Keratinocyte (primary cell): ENCODE measurements at places on chromosomes 6 and 20.

GRCh38 chr20:31551163-31552081, 37.2 kb downstream of the HM13 start:
- peaks cover 43% of the 10 kb centered on the region for H3K36me3 ChIP-seq
- no peaks in the 10 kb centered on the region for H3K27me3 ChIP-seq
- no peak overlapping the region for H3K4me3 ChIP-seq
- DNase-seq: no peak
- peaks cover 12% of the 10 kb centered on the region for H3K4me1 ChIP-seq

DNA sequence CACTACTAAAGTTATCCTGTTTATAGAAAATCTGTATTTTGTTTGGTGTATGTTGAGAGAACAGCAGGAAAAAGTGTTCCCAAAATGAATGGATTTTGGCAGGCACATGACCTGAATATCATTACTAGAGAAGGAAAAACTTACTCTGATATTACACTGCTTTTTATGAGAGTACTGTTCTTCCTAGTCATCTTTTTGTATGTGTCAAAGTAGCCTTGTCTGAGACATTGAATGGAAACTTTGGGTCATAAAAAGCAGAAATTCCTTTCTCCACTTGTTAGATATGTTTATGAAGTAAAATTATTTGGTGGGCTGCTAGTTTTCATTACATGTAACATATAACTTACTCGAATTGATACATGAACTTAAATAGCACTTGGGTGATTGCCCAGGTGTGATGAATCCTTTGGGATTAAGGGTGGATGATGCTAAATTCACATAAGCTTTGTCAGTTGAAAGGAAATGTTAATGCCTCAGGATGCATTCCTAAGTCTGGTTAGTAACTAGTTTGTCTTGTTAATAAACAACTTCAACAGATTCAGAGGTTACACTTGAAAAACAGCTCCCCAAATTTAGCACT, 206.7 kb downstream of the CENPW start:
- no peaks in the 10 kb centered on the region for H3K4me1 ChIP-seq
- no peak overlapping the region for H3K27ac ChIP-seq
- no peak for DNase-seq
- no peaks in the 10 kb centered on the region for H3K36me3 ChIP-seq
- no peak overlapping the region for H3K4me3 ChIP-seq
- no peaks in the 10 kb centered on the region for H3K27me3 ChIP-seq

GRCh38 chr20:60001108-60001507, 42.9 kb downstream of the CDH26 start:
- H3K27ac ChIP-seq: no peak overlapping the region
- H3K27me3 ChIP-seq: no peaks in the 10 kb centered on the region
- no peaks in the 10 kb centered on the region for H3K36me3 ChIP-seq

- peaks cover 22% of the 10 kb centered on the region for H3K4me1 ChIP-seq
- H3K27me3 ChIP-seq: no peaks in the 10 kb centered on the region
- peak overlapping the region; percentile 70 for H3K4me3 ChIP-seq
- no peaks in the 10 kb centered on the region for H3K36me3 ChIP-seq
- DNase-seq: no peak
These were observed 194.9 kb upstream of the ZNF184 start for GRCh38 chr6:27667657-27668441.

- no peaks in the 10 kb centered on the region for H3K36me3 ChIP-seq
- no peaks in the 10 kb centered on the region for H3K4me1 ChIP-seq
- H3K27me3 ChIP-seq: no peaks in the 10 kb centered on the region
- H3K27ac ChIP-seq: no peak overlapping the region
These were observed 155.7 kb downstream of the AKAP7 start for GRCh38 chr6:131290955-131291354.

GRCh38 chr6:108120311-108120710, 45.5 kb upstream of the NR2E1 start:
- peaks cover 84% of the 10 kb centered on the region for H3K27me3 ChIP-seq
- H3K27ac ChIP-seq: no peak overlapping the region
- DNase-seq: no peak
- no peak overlapping the region for H3K4me3 ChIP-seq
- H3K36me3 ChIP-seq: no peaks in the 10 kb centered on the region

DNA sequence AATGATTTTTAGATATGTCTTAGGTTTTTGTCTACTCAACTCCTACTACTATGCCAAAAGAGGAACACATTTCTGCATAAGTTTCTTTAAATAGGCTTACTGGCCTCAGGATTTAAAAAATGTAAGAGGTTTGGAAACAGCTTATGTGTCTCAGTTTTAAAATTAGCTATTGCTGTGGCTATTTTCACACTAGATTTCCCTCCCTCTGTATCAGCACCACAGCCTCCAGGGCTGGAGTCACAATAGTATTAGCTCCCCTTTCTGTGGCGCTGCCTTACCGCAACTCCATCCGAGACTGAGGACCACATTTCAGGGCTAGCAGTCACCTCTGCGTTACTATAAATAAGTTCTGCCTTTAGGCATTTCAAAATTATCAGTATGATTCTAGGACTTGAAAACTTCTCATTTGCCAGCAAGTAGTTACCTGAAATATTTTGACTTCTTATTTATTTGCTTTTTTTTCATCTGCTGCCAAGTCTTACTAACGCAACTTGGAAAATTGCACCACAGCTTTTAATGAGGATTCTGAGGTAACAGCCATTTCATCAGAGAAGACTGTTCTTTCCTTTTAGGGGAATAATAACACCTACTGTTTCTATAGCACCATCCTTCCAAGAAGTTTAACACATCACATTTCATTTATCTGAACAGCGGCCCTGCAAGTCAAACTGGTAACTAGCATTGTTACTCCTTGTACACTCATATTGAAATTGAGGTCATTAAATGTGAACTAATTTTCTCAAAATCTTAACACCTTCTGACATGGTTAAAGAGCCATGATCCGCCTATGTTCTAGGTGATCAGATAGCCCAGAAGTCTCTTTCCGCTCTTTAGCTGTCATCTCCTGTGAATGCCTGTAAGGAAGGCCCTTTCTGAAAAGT, 105.9 kb downstream of the GJA10 start:
- no peak overlapping the region for H3K4me3 ChIP-seq
- H3K36me3 ChIP-seq: no peaks in the 10 kb centered on the region
- peaks cover 26% of the 10 kb centered on the region for H3K4me1 ChIP-seq
- no peaks in the 10 kb centered on the region for H3K27me3 ChIP-seq

GRCh38 chr6:133623621-133624020, 265.3 kb upstream of the TCF21 start:
- no peak overlapping the region for H3K27ac ChIP-seq
- no peaks in the 10 kb centered on the region for H3K36me3 ChIP-seq
- H3K27me3 ChIP-seq: no peaks in the 10 kb centered on the region
- no peak for DNase-seq
- no peak overlapping the region for H3K4me3 ChIP-seq

GRCh38 chr6:168903613-168904345, 349.9 kb downstream of the THBS2 start:
- no peaks in the 10 kb centered on the region for H3K36me3 ChIP-seq
- no peaks in the 10 kb centered on the region for H3K27me3 ChIP-seq
- H3K4me1 ChIP-seq: no peaks in the 10 kb centered on the region
- H3K27ac ChIP-seq: no peak overlapping the region
- H3K4me3 ChIP-seq: no peak overlapping the region

DNA sequence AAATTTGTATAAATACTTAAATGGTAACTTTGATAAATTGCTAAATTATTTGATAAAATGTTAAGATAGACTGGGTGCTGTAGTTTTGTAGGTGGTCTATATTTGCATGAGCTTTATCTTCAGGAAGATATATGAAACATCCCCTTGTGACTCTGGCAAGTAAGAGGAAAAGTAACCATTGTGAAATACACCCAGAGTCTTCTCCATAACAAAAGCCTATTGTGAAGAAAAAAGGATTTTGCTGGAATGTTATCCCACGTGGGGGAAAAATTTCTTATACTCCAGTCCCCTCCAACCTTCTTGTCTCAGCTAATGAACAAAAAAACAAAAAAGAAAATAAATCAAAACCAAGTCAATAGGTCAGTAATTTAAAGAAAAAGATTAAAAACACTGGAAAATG, 600.7 kb downstream of the HDGFL1 start:
- H3K27ac ChIP-seq: no peak overlapping the region
- no peaks in the 10 kb centered on the region for H3K36me3 ChIP-seq
- no peaks in the 10 kb centered on the region for H3K27me3 ChIP-seq
- no peak overlapping the region for H3K4me3 ChIP-seq
- no peak for DNase-seq

DNA sequence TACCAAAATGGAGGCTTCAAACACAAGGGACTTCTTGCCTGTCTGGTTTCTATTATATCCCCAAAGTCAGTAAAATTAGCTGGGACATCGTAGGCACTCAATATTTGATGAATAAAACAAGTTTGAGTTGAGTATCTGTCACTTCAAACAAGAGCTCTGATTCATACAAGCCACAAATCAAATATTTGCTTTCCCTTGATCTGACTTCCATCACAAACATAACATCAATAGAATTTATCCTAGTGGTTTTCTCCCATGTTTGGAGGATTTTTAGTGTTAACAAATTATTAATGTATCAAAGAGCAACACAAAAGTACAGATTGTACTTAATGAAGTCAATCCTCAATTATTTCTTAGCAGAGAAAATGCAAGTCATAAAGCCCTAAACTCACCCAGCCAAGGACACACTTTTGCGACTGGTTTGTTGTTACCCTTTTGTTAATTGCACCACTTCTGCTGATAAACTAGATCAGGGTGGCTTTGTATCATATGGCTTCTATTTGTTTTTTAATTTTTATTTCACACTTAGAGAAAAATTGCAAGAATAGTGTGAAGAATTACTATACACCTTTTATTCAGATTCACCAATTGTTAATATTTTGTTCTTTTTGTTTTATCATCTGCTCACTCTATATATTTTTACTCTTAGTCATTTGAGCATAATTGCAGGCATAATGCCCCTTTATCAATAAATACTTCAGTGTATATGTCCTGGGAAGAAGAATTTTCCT, 117.4 kb upstream of the PRDM1 start:
- no peaks in the 10 kb centered on the region for H3K4me1 ChIP-seq
- H3K27me3 ChIP-seq: no peaks in the 10 kb centered on the region
- no peak overlapping the region for H3K27ac ChIP-seq
- DNase-seq: no peak
- no peaks in the 10 kb centered on the region for H3K36me3 ChIP-seq
- no peak overlapping the region for H3K4me3 ChIP-seq

GRCh38 chr6:169907419-169908115, 156.1 kb downstream of the ERMARD start:
- DNase-seq: no peak
- H3K4me3 ChIP-seq: no peak overlapping the region
- H3K4me1 ChIP-seq: no peaks in the 10 kb centered on the region
- peaks cover 2% of the 10 kb centered on the region for H3K27me3 ChIP-seq

DNA sequence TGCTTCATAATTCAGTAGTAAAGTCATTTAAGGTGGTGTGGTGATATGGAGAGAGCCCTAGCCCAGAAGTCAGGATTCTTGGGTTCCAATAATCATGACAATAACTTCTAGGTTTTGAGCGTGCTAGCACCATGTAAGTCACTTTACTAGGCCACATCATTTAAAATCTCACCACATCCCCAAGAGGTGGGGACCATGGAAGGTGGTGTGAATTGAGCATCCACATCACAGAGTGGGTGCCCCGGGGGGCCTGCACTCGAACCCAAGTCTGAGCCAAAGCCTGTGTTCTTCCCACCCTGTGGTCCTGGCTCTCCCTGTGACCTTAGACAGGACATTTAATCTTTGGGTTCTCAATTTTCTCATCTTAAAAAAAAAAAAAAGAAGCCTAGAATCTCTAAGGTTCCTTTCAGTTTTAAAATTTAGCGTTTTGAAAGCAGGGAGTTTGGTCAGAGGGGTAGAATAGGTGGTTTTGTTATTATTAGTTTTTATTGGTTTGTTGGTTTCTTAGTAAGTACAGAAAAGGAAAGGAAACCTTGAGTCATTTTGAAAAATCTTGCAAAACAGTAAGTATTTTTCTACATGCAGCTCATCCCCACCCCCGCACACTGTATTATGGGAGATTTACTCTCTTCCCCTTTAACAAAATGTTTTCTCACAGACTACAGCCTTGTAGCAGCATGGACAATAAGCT, 26.4 kb downstream of the ARMC2 start:
- no peak overlapping the region for H3K27ac ChIP-seq
- no peak for DNase-seq
- H3K27me3 ChIP-seq: no peaks in the 10 kb centered on the region
- no peaks in the 10 kb centered on the region for H3K4me1 ChIP-seq
- H3K4me3 ChIP-seq: no peak overlapping the region

DNA sequence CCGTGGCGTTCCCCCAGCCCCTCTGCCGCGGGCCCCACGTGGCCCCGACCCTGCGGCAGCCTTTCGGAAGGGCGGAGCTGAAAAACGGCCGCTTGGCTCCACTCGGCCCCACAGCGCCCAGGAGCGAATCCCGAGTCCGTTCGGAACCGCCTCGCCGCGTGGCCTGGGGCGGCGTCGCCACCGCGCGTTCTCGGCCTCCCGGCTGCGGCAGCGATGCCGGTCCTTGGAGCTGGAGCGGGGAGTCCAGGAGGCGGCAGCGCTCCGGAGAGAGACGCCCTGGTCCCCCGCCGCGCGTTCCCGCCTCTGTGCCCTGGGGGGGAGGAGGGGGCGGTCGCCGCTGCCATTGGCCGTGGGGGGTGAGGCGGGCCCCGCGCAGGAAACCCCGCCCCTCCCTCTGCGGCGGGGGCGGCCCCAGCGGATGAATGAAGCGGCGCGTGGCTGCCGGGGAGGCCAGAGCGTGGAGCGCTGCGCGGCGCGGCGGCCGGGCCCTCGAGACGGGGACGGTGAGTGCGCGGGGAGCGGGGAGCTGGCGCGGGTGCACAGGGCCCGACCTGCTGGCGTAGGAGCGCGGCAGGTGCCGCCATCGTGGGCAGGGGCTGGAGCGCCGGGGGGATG, at the start of gene SLCO4A1:
Gene SLCO4A1, plus strand, starts transcription at position 453 of the 615 bp plus-strand sequence. CDS start 13,952 bp downstream, outside the sequence.
- peaks cover 6% of the 10 kb centered on the region for H3K4me1 ChIP-seq
- H3K36me3 ChIP-seq: no peaks in the 10 kb centered on the region
- H3K27ac ChIP-seq: no peak within 1 kb of the TSS
- H3K4me3 ChIP-seq: peak within 1 kb of the TSS; percentile 61

- H3K4me1 ChIP-seq: peaks cover 14% of the 10 kb centered on the region
- H3K27me3 ChIP-seq: no peaks in the 10 kb centered on the region
- H3K36me3 ChIP-seq: no peaks in the 10 kb centered on the region
- DNase-seq: no peak
- H3K27ac ChIP-seq: no peak overlapping the region
- no peak overlapping the region for H3K4me3 ChIP-seq
These were observed 246.4 kb downstream of the PHACTR1 start for GRCh38 chr6:12962987-12963386.

DNA sequence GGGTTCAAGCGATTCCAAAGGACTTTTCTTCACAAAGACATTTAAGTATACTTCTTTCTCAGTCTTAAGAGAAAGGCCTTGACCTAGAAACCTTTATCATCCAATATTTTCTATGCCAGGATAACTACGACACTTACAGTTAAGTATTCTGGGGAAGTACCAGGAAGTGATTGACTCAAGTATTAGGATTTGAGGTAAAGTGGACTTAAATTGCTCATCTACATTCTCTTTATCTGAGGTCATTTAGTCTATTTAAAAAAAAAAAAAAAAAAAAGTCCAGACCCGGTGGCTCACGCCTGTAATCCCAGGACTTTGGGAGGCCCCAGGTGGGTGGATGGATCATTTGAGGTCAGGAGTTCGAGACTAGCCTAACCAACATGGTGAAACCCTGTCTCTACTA, 114.7 kb downstream of the ZFAND3 start:
- H3K36me3 ChIP-seq: no peaks in the 10 kb centered on the region
- DNase-seq: no peak
- no peak overlapping the region for H3K4me3 ChIP-seq
- no peaks in the 10 kb centered on the region for H3K4me1 ChIP-seq
- no peaks in the 10 kb centered on the region for H3K27me3 ChIP-seq
